Stimulated activated CD4-positive, alpha-beta T cell treated with anti-CD3 and anti-CD28 coated beads, Interleukin-1b, Interleukin-23, amount 100 ng/mL, for 4 hours (primary cell): ENCODE measurements at places on chromosomes 4 and X.

- DNase-seq: no peak
Observed at GRCh38 chr4:114890773-114891172, 222.6 kb downstream of the NDST4 start.

DNA sequence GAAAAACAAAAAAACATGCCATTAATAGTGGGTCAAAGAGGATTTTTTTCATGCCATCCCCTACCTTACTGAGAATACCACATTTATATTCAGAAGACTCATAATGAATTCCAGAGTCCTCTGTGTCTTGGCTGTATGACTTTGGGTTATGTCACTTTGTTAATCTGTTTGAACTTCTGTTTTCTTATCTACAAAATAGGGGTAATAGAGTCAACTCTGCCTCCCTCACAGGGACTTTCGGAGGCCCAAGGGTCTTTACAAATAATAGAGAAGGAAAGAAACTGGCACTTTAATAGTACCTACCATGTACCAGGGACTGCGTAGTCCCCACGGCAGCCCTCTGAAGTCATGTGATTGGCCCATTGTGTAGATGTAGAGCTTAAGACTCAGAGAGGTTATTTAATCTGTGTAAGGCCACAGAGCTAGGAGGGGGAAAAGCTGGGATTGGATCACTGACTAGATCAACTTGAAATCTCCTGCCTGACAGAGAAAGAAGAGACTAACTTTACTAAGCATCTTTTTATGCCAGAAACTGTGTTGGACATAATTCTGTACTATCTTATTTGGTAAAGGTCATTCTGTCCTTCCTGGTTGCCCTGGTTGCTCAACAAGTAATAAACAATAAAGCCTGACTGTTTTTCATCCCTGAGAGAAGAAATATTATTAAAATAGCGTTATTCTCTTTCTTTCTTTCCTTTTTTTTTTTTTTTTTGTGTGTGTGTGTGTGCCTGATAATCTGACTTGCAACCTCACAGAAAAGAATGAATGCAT is 59.6 kb downstream of the NFKB1 start:
- no peak for DNase-seq

- DNase-seq: no peak
Observed at GRCh38 chrX:69424161-69424560, 80.0 kb upstream of the NALF2 start.

DNA sequence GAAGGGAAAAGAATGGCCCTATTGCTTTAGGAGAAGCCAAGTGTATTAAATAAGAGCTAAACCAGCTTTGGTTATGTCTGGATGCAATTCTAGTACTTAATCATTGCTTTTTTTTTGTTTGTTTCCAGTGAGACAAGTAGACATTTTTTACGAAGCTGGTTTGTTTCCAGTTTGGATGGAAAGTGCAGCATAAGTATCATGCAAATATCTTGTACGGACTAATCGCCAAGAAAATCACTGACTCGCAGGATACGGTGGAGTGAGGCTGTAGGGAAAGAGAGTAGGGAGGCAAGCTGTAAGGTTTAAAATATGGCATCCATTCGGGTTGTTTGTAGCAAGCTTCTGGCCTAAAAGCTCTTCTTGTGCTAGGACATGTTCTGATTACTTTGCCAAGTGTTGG is 64.8 kb downstream of the HPGD start:
- no peak for DNase-seq

DNA sequence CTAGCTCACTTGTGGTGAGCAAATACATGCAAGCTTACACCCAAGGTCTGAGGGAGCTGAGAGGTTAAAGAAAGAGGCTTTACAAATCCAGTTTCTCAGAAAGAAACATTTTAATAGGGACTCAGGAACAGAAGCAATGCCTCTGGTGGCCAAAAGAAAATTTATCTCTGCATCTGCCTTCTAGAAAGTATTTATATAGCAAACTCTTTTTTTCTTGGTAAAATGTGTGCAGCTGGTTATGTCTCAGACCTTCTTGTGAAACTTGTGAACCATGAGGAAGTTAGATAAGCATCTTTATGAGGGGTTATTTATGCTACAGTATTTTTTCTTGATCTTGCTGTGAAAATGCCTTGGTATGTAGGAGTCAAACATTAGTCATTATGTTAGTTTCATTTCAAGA is 48.5 kb upstream of the CYSLTR1 start:
- no peak for DNase-seq

DNA sequence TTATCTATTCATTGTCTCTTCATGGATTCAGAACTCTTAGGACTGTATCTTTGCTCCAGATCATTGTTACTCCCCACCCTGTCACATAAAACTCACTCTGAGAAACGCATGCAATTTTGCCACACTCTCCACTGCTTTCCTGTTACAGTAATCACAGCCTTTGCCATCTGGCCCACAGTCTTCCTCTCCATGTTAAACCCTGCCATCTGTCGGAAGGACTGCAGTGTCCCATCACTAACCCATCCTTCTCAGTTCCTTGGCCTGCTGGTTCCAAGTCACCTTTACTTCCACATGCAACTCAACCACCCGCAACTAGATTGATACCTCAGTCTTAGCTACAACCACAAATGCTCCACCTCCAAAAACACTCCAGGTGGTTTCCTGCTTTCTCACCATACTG is 308.7 kb upstream of the FAM241A start:
- no peak for DNase-seq

DNA sequence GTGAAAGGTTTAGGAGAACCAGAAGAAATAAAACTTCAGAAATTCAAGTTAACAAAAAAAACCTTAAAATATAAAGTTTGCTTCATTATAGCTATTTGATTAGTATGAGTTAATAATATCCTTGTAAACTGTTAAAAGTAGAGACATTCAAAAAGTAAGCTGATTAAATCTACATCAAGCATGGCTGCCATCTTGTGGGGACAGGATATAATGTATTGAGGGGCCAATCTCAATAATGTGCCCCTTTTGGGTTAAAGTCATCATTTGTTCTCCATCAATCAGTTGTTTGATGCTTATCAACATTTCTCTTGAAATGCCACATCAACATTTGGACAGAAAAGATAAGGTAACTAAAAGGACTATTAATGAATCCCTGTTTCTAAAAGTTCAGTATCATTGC is 4.6 kb upstream of the GRID2 start:
- no peak for DNase-seq

DNA sequence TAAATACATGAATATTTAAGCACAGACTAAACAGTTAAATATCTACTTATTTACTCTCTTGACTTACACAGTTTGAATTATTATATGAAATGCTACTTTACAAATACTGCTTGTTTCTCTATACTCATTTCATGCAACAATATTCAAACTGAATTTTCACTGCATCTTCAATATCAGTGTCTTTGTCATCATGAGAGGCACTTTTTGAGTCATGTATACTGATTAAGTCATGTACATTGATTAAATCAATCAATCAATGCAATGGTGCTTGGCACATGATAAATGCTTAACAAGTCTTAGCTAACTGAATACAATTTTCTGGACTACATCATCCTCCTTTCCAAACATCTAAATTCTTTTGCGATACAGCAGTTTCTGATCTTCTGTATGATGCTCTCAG is 67.1 kb downstream of the CHM start:
- no peak for DNase-seq

- no peak for DNase-seq
Observed at GRCh38 chr4:15575966-15576365, 79.2 kb downstream of the FBXL5 start.

DNA sequence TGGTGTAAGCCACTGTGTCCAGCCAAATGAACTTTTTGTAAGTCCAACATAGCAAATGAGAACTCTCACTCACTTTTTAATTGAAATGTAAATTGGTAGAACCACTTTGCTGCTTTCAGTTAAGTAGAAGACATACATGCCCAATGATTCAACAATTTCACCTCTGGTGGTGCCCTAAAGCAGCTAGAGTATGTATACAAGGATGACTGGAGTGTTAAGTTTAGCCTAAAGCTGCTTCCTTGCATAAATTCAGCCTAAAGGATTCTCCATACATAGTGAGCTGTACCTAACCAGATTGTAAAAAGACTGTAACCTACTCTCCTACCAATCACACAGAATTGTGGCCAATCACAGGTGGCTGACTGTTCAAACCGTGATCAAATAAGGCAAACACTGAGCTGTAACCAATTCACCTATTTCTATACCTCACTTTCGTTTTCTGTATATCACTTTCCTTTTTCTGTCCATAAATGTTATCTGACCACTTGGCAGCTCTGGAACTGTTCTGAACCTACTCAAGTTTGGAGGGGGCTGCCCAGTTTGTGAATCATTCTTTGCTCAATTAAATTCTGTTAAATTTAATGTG is 39.9 kb downstream of the PDS5A start:
- no peak for DNase-seq

DNA sequence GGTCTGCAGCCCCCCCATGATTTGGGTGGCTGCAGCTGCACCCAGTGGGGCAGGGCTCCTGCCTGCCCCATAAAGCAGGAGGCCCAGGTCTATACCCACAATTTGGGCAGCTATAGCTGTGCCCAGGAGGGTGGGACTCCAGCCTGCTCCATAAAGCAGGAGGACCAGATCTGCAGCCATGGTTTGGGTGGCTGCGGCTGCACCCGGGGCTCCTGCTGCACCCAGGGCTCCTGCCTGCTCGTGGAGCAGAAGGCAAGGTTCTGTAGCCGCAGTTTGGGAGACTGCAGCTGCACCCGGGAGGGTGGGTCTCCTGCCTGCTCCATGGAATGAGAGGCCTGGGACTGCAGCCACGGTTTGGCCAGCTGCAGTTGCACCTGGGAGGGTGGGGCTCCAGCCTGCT is 81.1 kb downstream of the ATRX start:
- no peak for DNase-seq

- DNase-seq: no peak
Observed at GRCh38 chr4:5566526-5566925, 141.8 kb downstream of the EVC2 start.

- DNase-seq: peak; percentile 6
Observed at GRCh38 chrX:17737986-17738713, 857 bp downstream of the SCML1 start.

DNA sequence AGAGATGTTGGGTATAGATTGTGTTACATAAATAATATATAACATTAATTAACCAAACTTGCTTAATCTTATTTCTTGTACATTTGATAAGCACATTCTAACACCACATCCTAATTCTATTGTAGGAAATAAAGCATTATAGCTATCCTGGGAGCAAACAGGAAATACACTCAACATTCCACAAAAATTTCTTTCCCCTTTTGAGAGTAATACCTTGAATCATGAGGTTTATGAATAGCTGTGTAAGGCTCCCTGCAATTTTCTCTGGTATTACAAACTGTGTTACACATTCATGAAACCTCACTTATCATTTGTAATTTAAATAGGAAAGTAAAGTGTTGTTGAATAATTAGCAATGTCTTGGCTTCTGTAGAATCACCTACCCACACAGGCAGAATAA is 95.1 kb downstream of the TMEM47 start:
- DNase-seq: no peak

DNA sequence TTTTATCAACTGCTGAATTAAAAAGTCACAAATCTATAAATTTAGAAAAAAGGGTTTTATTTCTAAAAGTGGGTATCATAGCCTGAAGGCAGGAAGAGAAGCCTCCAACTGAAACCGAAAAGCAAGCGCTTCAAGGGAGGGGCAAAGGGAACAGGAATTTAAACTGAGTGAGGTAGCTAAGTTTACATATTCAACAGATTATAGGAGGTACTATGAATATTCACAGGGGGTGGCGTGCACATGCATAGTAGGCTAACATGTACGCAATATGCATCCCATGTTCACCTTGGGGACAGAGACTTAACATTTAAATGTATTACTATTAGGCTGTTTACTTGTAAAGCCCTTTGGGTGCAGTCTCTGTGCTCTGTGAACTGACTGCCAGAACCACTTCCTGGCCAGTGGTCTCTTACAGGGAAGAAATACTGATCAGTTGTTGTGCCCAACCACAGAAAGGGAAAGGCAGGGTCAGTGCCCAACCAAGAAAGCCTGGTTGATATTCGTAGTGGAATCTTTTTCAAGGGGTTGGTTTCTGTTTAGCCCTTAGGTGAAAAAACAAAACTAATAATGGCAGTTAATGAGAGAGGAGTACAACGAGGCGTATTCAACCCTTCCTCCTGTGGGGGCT is 168.7 kb upstream of the GALNTL6 start:
- no peak for DNase-seq

DNA sequence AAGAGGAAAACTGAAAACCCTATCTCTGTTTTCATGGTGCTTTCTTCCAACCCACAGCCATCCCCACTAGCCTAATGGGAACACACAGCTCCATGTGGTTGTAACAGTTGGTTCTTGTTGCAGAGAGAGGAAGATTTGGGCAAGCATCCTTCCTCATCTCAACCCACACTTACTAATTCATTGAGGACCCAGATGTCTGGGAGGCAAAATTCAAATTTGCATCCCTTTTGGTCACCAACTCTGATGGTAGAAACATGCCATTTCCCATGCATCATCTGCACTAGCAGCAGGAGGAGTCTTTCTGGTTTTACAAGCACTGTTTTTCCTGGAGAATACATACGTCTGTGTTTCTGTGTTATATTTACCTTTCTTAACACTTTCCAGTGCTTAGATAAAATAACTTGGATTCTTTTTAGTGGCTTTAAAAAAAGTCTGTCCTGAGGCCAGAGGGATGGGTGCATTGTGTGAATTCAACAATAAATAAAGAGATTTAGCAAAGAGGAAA is 301.0 kb downstream of the KCTD8 start:
- DNase-seq: no peak

GRCh38 chr4:76016393-76016792 is 6.9 kb downstream of the CXCL10 start:
- DNase-seq: no peak

DNA sequence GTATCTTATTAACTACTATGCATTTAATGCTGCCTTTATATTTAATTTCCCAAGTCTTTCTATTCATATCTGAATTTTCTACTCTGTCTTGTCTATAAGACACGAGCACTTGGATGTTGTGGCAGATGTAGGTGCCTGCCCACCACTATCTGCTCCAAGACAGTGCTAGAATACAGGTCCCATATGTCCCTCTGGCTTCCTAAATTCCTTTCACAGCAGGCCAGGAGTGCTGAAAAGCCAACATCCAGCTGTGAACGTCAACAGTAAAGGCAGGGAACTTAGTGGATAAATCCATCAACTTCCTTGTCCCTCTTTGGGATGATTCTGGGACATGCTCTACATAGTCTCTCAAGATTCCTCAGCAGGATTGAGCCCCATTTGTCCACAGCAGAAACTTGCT is 245.1 kb upstream of the ETNPPL start:
- DNase-seq: no peak

GRCh38 chr4:78150543-78150864 is 93.4 kb downstream of the FRAS1 start:
- no peak for DNase-seq

DNA sequence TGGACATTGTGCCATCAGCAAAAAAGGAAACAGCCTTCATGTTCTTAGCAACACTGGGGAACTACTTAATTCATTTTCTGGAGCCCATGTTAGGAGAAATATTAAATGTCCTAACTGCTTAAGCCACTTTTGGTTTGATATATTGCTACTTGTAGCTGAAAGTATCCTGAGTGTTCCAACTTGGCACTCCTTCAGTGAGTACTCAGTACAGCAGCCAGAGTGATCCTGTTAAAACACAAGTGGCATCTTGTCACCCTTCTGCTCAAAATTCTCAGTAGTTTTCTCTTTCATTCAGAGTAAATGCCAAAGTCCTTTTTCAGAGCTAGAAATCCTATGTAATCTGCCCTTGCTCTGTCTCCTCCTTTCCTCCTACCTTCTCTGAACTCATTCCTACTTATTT is 522.0 kb downstream of the GRID2 start:
- DNase-seq: no peak

- no peak for DNase-seq
Observed at GRCh38 chr4:114091546-114091945, 112.1 kb upstream of the ARSJ start.

- no peak for DNase-seq
Observed at GRCh38 chr4:2963966-2964471, 648 bp downstream of the GRK4 start.

- no peak for DNase-seq
Observed at GRCh38 chrX:29148511-29148910, 561.3 kb downstream of the IL1RAPL1 start.
